ENCODE measurements at places on chromosomes 12 and 14. TPM values are rescaled to one million over a fixed set of nuclear protein-coding genes. Genes with fewer than 3 reads are reported as not detected.

DNA sequence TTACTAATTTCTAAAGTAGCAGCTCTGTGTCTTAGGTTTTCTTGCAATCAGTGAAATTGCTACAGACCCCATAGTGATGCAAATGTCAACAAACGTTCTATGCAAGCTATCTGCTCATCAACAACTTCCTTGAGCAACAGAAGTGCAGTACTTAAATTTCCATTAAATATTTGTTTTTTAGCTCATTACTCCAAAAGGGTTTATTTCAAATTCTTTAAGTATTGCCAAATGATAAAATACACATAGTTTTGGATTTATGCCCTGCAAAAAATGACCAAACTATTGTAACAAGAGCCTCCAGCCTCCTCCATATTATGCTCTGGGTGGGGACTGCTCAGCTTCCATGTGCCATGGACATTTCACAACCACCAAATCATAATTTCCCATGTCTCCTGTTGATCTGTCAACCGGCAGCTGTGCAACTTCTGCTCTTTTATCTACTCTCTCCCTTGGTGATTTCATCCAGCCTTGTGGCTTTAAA lies 4.4 kb downstream of the BDKRB1 start:
- no peak for DNase-seq

INHBC gene
- not detected for total RNA-seq

- no peak for DNase-seq
Observed at GRCh38 chr14:104081261-104081835, 4.2 kb upstream of the ASPG start.

GALNT16 gene
- total RNA-seq, result 4.1 TPM

ACRBP gene
- 9.8 TPM for total RNA-seq

DNA sequence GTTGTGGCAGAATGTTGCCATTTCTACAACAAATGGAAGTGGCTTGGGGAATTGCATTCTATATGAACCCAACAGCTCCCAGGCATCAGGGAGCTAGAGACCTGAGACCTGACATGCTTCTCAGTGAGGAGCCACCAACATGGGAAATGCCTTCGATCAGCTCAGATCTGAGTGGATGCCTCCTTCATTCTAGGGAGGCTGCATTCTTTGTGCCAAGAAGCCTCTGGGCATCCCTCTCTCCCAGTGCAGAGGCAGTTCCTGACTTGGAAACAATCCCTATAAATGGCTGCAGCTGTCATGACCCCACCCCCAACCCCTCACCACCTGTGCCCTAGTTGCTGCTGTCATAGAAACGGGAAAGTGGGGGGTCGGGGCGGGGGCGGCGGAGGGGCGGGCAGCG lies 196.3 kb downstream of the PPM1H start:
- DNase-seq, result no peak

KRT3 gene
- total RNA-seq, result not detected

DNA sequence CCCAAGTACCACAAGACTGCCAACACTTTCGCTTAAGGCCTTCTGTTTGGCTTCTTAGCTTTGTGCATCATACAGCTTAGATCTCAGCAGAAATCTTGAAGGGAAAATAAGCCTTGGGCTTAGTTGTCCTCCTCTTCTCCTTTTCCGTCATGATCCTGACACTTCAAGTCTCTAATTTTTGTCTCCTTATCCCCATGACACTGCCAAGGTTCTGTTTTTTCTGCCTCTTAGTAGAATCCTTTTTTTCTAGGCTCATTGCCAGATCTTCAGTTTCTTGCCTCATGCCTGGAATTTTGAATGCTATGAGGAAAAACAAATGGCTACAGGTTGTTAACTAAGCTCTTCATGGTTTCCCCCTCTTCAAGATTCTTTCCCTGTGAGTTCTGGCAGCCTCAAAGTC lies 450.4 kb downstream of the LRFN5 start:
- no peak for DNase-seq

- peak; percentile 39 for DNase-seq
Observed at GRCh38 chr12:45674181-45674977, 55.1 kb upstream of the ARID2 start.

RERG gene
- total RNA-seq, result 5.9 TPM

CFAP251 gene
- 7.0 TPM for total RNA-seq

DNA sequence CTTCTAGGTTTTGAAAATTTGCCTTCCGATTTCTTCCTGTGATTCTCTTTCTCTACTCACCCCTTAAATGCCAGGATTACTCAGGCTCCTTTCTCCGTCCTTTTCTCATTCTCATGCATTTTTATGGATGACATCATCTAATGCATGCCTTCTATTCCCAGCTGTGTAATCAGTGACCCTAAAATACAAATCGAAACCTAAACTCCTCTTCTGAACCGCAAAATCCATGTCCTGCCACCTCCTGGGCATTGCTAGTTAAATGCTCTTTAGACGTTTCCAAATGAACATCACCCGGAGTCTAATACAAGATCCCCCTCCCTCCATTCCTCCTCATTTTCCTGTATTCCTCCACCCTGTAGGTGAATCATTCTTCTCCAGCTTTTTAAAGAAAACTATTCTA lies 1703.1 kb upstream of the FLRT2 start:
- DNase-seq, result no peak

SYNE3 gene
- total RNA-seq, result 9.5 TPM

GRCh38 chr12:16530268-16530850 lies 75.6 kb downstream of the LMO3 start:
- DNase-seq, result no peak

DNA sequence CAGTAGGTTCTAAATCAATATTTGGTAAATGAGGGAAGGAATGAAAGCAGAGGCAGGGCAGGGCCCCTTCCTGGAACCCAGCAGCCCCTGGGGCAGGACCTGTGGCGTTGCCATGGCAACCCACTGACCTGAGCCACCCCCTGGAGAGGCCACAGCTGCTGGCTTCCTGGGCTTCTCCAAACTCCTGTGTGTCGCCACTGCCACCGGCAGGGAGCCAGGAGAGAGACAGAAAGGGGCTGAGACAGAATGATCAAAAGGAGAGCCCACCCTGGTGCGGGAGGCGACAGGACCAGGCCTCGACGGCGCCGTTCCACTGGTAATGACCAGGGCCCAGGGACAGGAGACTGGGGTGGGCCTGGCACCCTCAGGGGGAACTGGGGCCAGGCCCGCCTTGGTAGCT lies 18.2 kb downstream of the RFX4 start:
- no peak for DNase-seq

GRCh38 chr14:100297320-100298300 lies 8.6 kb downstream of the SLC25A29 start:
- peak; percentile 82 for DNase-seq

- DNase-seq, result no peak
Observed at GRCh38 chr14:55427439-55427838, 13.0 kb downstream of the TBPL2 start.

DIO2 gene
- total RNA-seq, result 1.8 TPM

GRCh38 chr12:51428256-51428655 lies 3.6 kb downstream of the SLC4A8 start:
- no peak for DNase-seq

- no peak for DNase-seq
Observed at GRCh38 chr12:8906266-8907180, 7.8 kb upstream of the PHC1 start.

DNA sequence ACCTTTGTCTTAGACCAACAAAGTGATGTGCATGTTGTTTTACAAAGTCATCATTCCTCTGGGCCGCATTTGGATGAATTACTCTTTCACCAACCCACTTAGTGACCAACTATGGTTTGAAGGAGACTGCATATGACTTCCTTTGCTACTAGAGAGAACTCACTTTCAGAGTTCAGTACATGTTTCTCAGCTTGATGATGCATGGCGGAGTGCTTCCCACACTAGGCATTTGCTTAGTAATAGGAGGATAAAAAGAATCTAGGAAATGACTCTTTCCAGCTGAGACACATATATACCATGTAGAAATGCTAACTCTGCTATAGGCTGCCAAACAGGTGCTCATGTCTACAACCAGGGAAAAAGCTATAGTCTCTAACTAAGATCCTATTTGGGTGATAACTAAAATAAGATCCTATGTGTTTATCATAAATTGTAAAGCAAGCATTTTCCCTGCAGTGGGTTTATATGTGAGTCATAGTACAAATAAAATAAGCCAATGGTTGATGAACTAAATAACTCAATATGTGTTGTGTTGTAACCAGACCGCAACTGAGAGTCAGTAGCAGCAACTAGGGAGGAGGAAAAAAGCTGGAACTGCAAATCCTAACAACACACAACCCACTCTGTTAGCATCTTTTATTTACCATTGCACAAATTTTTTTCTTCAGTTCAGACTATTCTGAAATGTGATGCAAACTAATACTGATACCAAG lies 87.2 kb downstream of the TSPAN8 start:
- no peak for DNase-seq

- no peak for DNase-seq
Observed at GRCh38 chr12:79452906-79453305, 237.9 kb downstream of the PAWR start.
